Fibroblast of pulmonary artery (primary cell): ENCODE measurements at places on chromosomes 16 and 17.

- no peak for DNase-seq
Observed at GRCh38 chr17:7240375-7240774, 1.1 kb upstream of the PHF23 start.

- peak; percentile 59 for DNase-seq
Observed at GRCh38 chr17:78241277-78242023, 10.0 kb downstream of the TMEM235 start.

- no peak for DNase-seq
Observed at GRCh38 chr16:2040041-2040786, 7.4 kb downstream of the NTHL1 start.

GRCh38 chr17:81932333-81932983 is 4.6 kb downstream of the PYCR1 start:
- no peak for DNase-seq

GRCh38 chr16:11409398-11409797 is 64.1 kb downstream of the RMI2 start:
- peak; percentile 8 for DNase-seq

GRCh38 chr17:43471585-43472160 is 12.1 kb upstream of the DHX8 start:
- DNase-seq = no peak

DNA sequence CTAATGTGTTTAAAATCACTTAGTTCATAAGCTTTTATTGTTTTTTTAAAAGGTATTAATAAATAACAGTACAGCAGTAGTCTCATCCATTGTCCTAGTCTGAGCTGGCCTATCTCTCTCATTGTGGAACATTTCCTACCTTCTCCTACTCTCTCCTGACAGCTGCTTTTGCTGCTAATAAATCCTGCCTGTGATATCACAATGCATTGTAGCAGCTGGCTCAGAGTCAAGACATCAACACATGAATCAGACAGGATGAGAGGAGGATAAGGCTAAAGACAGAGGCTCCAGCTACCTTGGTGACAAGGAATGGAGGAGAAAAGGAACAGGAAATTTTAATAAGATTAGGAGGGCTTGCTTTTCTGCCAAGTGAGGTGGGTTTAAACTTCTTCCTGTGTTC is 626.1 kb downstream of the HS3ST4 start:
- DNase-seq = no peak
